Stimulated activated CD8-positive, alpha-beta memory T cell treated with anti-CD3 and anti-CD28 coated beads, Interleukin-4, amount 100 ng/mL, for 4 hours (primary cell): ENCODE measurements at places on chromosomes 2 and 18.
A peak's percentile ranks its signal among the peaks of the same experiment; 100 is the strongest.

- no peak for DNase-seq
Measured at GRCh38 chr18:11429876-11430275, 179.5 kb upstream of the SLC35G4 start.

DNA sequence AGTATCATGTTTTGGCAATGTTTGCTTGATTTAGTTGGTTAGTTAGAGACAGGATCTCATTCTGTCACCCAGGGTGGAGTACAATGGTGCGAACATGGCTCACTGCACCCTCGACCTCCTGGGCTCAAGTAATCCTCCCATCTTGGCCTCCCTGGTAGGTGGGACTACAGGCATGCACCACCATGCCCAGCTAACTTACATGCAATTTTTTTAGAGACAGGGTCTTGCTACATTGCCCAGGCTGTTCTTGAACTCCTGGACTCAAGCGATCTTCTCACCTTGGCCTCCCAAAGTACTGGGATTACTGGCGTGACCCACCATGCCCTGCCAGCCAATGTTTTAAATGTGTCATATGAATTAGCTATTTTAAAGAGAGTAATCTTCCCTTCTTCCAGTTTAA, 16.3 kb upstream of the CDKL4 start:
- no peak for DNase-seq

DNA sequence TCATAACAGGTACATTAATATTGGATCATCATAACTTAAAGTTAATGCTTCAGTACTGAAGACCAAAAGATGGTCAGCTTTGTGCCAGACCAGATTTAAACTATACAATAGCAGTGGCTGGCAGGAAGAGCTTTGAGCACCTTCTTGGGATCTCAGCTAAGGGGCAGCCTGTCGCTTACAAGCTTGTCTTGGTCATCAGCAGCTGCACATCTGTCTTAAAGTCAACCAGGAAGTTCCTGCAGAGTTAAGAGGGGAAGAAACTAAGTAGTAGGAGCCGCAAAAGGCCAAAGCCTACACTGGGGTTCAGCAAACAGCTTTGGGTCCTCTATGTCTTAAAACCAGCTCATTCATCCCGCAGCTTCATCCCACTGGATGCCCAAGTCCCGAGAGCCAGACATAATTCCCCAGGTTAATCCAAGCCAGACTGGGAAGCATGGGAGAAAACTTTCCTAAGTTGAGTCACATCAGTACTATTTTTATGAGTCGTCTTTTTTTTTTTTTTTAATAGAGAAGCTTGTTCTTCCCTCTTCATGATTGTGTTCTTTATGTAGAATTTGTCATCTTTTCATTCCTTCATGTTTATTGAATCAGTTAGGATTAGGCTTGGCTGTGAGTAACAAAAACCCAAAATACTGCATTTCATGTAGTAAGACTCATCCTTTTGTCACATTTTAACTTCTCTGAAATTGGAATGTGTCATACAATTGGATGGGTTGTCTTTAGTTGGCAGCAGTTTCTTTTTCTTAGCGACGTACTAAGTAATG, 59.3 kb downstream of the SERTAD2 start:
- no peak for DNase-seq

DNA sequence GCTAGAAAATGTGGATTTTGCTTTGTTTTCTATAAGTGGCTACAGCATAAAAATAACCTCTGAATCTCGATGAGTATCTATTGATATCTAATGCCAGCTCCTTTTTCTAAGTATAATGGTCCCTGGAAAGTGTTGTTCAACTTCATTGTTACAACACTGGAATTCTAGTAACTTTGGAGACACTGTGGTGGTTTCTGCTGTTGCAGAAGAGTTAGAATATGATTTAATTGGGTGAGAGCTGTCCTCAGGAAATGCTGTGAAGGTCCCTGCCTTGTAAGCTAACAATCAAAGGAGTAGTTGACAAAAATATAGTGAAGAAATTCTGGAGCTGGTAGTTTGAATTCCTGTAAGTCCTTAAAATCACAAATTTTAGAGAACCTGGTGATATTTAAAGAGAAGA, 62.1 kb downstream of the C18orf63 start:
- DNase-seq, result no peak

GRCh38 chr18:77133051-77133834, 660 bp upstream of the MBP start:
- no peak for DNase-seq

- no peak for DNase-seq
Measured at GRCh38 chr2:80363791-80364349, 59.3 kb upstream of the LRRTM1 start.

GRCh38 chr2:11809586-11810236, 63.3 kb downstream of the LPIN1 start:
- DNase-seq, result no peak

GRCh38 chr2:166127217-166128155, at the start of gene SCN1A:
TSS of gene SCN1A (minus strand) at chr2:166128020. CDS start at chr2:166073621, 54,399 bp downstream.
- DNase-seq, result no peak

- no peak for DNase-seq
Measured at GRCh38 chr2:121019756-121020155, 265.2 kb downstream of the TFCP2L1 start.

GRCh38 chr2:199462956-199463692, 5.4 kb upstream of the SATB2 start:
- DNase-seq, result no peak

DNA sequence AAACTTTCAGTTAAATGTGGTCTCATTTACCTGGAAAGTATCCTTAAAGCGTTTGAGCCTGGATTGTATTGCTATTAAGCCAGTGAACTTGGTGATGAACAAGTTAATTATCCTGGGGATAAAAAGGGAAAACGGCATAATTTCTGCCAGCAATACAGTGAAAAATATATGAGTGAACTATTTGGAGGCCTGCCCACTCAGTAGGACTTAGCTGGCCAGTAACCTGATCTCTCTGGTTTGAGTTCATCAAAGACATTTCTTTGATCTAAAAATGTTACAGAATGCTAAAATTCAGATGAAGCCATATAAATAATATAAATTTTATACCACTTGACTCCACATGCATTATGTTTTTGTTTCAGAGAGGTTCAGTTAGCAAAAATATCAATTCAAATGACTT, 241.1 kb upstream of the VWC2L start:
- DNase-seq, result no peak

- DNase-seq, result no peak
Measured at GRCh38 chr2:195382186-195382585, 274.8 kb upstream of the SLC39A10 start.

DNA sequence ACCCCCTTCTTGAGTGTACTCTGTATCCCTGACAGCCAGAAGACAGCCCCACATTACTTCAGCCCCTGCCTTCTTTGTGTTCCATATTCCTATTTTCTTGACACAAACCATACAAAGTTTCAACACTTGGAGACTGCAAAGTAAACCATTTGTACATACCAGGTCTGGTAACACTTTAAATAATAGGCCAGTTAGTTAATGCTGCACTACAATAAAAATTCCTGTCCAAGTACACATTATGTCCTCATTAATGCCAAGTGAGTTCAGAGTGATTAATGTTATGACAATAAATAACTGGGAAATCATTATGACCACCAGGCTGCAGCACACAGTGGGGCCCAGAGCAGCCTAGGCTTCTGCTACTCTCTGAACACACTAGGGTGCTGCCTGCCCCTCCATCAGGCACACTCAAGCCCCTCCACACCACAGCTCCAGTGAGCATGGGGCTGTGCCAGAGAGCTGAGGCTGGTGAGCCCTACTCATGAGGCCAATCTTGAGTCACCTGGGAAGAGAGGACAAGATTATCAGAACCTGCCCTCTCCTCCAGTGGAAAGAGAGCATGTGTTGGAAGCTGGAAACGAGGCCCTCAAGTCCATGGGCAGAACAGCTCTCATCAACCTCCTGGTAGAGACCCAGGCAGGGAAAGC, 138.7 kb downstream of the TTC32 start:
- DNase-seq, result no peak

- no peak for DNase-seq
Measured at GRCh38 chr2:189013671-189014448, 39.7 kb downstream of the COL3A1 start.

DNA sequence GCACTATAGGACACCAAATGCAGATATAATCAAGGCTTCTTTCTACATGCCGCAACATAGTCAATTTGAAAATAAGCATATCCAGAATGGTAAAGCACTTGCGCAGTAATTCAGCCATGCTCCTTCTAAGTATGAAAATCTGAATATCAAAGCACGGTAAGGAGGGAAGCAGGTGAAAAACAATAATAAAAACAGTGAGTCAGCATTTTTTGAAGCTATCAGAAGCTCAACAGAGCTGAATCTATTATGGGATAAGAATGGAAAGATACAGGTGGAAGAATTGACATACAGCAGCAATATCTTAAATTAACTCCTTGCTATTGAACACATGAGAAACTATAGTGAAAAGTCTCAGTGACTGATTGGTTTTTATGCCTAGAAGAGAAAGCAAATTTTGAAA, 266.3 kb downstream of the NRXN1 start:
- no peak for DNase-seq

- DNase-seq, result peak; percentile 20
Measured at GRCh38 chr2:152716805-152717227, 445 bp downstream of the PRPF40A start.

DNA sequence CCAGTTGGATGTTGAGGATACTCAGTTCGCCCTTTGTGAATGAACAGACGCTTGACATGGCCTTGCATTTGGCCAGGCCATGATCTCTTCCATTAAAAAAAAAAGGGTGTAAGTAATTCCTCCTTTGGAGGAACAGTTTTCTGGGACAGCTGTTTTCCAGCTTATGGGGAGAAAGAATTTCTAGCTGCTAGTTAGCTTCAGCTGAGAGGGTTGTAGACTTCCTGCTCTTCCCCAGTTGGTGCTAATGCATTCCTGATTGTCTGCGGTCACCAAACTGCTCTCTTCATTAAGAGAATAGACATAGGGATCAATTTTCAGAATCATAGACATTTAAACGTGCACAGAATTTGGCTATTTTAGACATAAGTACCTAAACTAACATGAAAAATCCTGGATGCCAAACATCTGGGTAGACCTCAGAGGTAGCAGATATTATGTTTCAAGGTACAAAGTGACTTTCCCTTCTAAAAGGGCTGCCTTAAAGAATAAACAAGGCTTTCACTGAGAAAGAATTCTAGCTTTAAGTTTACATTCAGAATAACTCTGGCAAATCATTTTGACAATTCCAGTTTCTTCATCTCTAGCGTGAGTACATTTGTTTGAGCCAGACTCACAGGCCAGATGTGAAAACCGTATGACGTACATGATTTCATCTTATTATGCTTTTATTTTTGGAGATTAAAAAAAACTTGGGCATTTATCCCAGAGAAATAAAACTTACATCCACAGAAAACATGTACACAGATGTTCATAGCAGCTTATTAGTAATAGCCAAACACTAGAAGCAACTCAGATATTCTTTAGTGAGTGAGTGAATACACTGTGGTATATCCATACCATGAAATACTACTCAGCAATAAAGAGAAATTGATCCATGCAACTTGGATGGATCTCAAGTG, 71.2 kb downstream of the MAIP1 start:
- no peak for DNase-seq
